AG04450 (cell line): ENCODE measurements at places on chromosomes 3 and 15.
A peak's percentile ranks its signal among the peaks of the same experiment; 100 is the strongest.

DNA sequence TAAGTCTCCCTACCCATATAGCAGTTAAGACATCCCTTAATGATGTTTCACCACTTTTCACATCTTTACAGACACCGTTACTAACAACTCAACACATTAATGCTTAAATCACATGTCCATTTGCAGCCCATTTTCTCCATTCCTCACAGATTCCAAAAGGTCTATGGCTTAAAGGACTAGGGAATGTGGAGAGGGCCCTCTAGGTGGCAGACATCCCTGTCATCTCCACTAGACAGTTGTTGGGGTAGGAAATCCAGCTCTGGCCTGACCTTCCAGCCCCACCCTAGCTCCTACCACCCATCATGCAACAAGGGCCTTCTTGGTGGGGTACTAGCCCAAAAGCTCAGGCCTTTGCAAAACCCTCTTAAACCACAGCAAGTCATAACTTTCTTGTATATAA is 25.2 kb downstream of the CPEB1 start:
- no peak for DNase-seq

DNA sequence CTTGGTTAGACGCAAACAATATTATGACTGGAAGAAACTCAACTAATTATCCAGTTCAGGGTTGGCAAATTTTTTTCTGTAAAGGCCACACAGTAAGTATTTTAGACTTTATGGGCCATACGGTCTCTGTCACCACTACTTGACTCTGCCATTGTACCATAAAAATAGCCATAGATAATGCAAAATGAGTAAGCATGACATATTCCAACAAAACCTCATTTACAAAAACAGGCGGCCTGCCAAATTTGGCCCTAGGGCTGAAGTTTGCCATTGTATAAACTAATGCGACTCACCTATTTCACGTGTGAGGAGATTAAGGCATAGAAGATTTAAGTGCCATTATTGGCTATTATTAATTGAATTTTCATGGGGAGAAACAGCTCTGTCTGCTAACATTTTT is 116.8 kb upstream of the CNTN6 start:
- no peak for DNase-seq

DNA sequence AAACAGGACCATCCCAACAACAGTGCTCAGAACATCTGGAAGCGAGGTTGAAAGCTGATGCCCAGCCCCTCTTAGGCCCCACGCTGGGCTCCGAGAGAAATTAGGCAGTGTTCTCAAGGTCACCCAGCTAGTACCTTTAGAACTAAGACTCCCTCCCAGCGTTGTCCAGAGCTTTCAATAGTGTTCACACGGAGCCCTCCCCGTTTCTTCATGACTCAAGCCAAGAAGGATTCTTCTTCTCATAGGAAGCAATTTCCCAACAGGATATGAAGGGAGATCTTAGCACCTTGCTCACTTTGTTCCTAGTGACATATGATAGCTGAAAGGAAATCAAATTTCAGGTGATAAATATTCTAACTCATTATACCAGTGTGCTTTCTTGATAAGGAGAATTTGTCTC is 244.2 kb upstream of the ST8SIA2 start:
- no peak for DNase-seq

DNA sequence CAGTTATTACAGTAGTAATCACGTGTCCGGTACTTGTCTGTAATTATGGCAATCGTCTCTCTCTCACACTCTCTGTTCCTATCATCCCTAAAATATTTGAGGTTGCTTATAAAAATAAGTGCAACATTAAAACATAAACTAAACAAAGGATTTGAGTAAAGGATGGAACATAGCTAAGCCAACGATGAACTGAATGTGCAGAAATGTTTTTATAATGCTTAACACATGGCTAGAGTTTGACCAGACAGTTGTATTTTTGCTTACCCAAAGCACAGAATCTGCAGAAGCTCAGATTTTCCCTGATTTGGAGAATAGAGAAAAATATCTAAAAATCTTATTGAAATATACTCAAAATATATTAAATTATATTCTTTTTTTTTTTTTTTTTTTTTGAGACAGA is 1030.9 kb downstream of the NAALADL2 start:
- no peak for DNase-seq

GRCh38 chr15:81096398-81096797 is 37.7 kb upstream of the CFAP161 start:
- no peak for DNase-seq

DNA sequence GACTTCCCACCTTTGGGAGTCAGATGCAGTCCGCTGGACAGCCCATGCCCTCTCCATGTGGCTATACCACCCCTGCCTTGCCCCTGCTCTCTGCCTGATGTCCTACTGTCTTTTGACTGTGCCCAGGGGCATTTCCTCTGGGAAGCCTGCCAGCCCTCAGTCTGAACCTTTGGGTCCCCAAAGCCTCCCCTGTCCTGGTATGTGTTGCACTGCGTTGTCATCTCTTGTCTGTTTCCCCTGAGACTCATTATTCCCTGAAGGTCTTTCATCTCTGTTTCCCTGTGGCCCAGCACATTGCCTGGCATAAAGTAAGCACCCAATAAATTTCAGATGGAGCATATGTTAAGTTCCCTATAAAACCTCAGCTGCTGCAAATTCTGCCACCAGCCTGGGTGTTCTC is 236.6 kb upstream of the CTDSPL start:
- no peak for DNase-seq

DNA sequence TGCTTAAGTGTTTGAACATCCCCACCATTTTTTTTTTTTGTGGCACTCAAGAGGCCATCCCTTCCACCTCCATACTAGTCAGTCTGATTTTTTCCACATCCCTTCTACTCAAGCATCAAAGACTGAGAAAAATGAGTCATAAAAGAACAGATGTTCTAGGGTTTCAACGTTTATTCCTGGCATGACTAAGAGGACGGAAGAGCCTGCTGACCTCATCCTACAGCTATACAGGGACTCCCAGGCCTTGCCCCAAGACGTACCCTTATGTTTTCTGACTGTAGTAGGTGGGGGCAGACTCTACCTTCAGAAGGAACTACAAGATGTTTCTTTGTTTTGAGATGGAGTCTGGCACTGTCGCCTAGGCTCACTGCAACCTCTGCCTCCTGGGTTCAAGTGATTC is 3.3 kb upstream of the ITPKA start:
- DNase-seq, result peak; percentile 92

GRCh38 chr3:9402410-9403228 is 5.2 kb downstream of the SETD5 start:
- no peak for DNase-seq
